ENCODE measurements at places on chromosomes 5 and 9. TPM values are rescaled to one million over a fixed set of nuclear protein-coding genes. Genes with fewer than 3 reads are reported as not detected.

SLC9A3 gene
- total RNA-seq: 4.7 TPM

DEPDC1B gene
- total RNA-seq: 23.8 TPM

- no peak overlapping the region for H3K4me3 ChIP-seq
- H3K27ac ChIP-seq: no peak overlapping the region
- H3K4me1 ChIP-seq: no peaks in the 10 kb centered on the region
- H3K27me3 ChIP-seq: no peaks in the 10 kb centered on the region
Observed at GRCh38 chr9:101479338-101480030, 43.9 kb upstream of the ALDOB start.

DNA sequence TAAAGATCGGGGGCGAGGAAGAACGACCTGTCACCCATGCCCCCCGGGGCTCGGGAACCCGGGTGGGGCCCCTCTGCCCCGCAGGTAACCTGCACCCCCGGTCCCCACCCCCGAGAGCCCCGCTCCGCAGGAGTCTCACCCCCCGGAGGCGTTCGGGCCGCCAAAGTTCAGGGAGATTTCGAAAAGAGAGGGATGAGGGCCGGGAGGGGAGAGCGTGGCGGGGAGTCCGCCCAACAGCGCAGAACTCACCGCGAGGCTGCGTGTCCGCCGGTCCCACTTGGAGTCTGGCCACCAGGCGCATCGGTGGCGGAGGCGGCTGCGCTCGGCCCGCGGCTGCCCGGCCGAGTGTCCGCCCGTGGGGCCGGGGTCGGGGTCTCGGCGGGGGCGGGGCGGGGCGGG is at the start of gene PHF19:
Gene PHF19, minus strand, starts transcription at position 347 of the 399 bp plus-strand sequence. CDS start 2,447 bp downstream, outside the sequence.
- peaks cover 13% of the 10 kb centered on the region for H3K36me3 ChIP-seq
- H3K4me3 ChIP-seq: peak within 1 kb of the TSS; percentile 81
- peaks cover 47% of the 10 kb centered on the region for H3K4me1 ChIP-seq
- H3K27me3 ChIP-seq: no peaks in the 10 kb centered on the region
- H3K27ac ChIP-seq: peak within 1 kb of the TSS; percentile 99

DNA sequence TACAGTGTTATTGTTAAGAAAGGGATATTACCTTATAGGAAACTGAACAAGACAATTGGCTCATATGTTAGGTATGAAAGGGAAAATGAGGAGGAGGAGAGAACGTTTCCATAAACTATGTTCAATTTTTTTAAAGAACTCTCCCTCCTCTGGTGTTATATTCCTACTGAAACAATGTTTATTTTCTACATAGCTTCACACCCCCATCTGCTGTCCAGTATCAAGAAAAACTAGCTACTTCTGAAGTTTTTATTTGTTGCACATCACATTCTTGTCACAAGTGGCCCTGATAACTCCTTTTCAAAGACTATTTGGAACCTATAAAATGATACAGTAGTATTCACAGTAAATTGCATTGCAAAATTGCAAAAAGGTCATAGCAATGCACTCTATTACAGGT is 223.4 kb upstream of the FAM174A start:
- DNase-seq: peak; percentile 29
- H3K36me3 ChIP-seq: no peaks in the 10 kb centered on the region
- H3K27me3 ChIP-seq: no peaks in the 10 kb centered on the region
- H3K27ac ChIP-seq: no peak overlapping the region
- no peak overlapping the region for H3K4me3 ChIP-seq

- no peaks in the 10 kb centered on the region for H3K36me3 ChIP-seq
- peak; percentile 65 for DNase-seq
- H3K4me3 ChIP-seq: no peak overlapping the region
- peaks cover 33% of the 10 kb centered on the region for H3K4me1 ChIP-seq
- peaks cover 8% of the 10 kb centered on the region for H3K27me3 ChIP-seq
Observed at GRCh38 chr9:76911971-76912370, 6.1 kb upstream of the PRUNE2 start.

GRCh38 chr9:15262581-15262980 is 44.4 kb downstream of the TTC39B start:
- no peaks in the 10 kb centered on the region for H3K27me3 ChIP-seq
- H3K27ac ChIP-seq: no peak overlapping the region
- no peaks in the 10 kb centered on the region for H3K36me3 ChIP-seq
- H3K4me1 ChIP-seq: no peaks in the 10 kb centered on the region
- H3K4me3 ChIP-seq: no peak overlapping the region

DNA sequence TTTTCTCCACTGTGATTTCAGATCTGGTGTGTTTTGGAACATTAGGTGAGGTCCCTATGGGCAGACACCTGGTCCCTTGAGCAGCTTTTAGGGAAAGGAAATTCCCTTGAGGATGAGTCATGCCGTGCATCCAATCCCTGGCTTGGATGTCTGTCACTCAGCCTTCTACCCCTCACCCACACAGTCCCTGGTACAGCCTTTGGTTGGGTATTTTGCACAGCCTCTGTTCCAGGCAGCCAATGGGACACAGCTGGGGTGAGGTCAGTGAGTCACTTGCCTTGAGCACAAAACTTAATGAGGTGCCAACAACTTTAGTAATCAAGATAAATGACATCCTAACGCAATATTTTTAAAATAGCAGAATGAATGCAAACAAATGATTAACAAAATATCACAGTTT is 22.7 kb upstream of the SVEP1 start:
- no peaks in the 10 kb centered on the region for H3K4me1 ChIP-seq
- no peaks in the 10 kb centered on the region for H3K36me3 ChIP-seq
- peak; percentile 44 for DNase-seq

Data from PC-3 (cell line).